Inflammatory macrophage treated with lipopolysaccharide for 1 hour (primary cell): ENCODE measurements at places on chromosomes 5 and 9.

DNA sequence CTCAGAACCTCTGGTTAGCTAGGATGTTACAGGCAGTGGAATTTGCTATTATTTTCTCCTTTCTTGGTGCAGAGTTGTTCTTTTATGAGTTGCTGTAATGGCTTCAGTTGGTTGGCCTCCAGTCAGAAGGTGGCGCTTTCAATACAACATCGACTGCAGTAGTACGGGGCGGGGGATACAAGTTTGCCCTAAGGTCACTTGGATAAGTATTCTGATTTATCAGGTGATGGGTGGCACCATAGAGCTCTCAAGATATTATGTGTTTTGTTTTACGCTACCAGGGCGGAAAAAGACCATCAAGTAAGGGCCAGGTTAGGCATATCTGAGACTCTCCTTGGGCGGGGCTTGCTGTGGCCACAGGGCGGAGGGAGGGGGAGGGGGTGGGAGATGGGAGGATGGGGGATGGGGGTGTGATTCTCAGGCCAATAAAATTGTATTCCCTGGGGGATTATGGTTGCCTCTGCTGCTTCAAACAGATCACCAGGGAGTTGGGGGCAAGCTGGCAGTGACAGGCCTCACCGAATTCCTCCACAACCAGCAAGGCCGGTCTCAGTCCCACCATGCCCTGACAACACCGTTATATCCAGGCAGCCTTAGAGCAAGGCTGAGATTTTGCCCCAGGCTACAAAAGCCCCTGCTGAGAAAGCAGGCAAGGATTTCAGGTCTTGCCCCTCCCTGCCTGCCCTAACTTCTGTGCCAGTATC is 15.9 kb upstream of the RNF38 start:
- no peak for DNase-seq

GRCh38 chr5:80254767-80255430 is 949 bp downstream of the SERINC5 start:
- no peak for DNase-seq

GRCh38 chr5:145294331-145294730 is 540.8 kb downstream of the PRELID2 start:
- no peak for DNase-seq

DNA sequence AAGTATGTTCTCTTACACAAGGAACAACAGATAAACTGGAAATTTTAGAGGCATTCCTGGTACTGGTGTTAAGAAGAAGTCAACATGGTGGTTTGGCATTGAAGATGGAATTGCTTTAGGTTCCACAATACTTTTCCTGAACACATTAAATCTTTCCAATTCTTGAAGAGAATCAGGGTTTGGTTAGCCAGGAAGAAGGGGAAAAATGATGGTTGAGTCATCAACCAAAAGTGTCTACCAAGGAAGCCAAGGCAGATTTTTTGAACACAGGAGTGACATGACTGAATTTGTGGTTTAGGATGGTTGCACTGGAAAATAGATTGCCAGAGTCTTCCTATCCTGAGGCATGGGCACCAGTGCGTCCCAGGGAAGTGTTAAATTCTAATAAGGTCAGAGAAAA is 433.4 kb downstream of the TMEM38B start:
- DNase-seq, result no peak

- DNase-seq, result no peak
Measured at GRCh38 chr5:174789596-174789995, 65.2 kb downstream of the MSX2 start.

GRCh38 chr5:53045263-53045662 is 56.1 kb downstream of the ITGA2 start:
- DNase-seq, result no peak

DNA sequence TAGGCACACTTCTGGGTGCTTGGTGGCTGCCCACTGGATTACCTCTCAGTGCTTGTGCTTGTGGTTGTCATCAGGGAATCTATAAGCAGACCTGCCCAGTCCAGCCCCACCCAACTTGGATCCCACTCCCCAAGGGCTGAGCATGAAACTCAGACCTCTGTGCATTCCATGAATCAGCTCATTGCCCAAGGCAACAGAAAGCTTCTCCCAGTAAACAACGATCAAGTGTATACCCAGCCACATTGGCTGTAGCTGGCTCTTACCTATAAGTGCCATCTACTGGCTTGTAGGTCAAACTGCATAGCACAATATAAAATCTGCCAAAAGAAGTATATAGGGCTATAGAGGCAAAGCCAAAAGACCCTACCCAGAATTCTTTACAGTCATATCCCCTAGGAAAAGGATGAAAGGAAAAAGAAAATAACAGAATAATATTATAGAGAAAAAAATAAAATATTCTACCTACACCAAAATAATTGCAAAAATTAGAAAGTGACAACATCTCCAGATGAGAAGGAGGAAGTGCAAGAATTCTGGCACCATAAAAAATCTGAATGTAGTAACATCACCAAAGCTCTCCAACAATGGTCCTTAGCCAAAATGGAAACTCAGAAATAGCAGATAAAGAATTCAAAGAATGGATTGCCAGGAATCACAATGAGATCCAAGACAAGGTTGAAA is 321.0 kb upstream of the TRPC7 start:
- no peak for DNase-seq
